ENCODE measurements at places on chromosomes 11 and 22.

GRCh38 chr11:57459164-57460021 lies 935 bp upstream of the RTN4RL2 start:
- no peak for DNase-seq

DNA sequence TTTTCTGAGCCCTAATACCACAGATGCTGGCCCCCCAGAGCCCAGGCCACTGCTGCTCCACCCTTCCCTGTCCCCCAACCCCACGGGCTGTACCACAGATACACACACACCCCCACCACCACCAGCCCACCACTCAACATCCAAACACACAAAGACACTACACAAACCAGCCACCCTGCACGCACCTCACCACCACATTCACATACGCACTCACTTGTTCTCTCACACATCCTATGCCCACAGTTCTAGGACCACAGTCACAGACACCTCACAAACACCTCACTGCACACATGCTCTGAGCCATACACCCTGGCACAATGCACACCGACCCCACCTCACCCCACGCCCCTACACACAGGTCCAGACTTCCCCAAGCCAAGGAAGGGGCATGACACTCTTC lies 22.5 kb upstream of the OAF start:
- DNase-seq = no peak

DNA sequence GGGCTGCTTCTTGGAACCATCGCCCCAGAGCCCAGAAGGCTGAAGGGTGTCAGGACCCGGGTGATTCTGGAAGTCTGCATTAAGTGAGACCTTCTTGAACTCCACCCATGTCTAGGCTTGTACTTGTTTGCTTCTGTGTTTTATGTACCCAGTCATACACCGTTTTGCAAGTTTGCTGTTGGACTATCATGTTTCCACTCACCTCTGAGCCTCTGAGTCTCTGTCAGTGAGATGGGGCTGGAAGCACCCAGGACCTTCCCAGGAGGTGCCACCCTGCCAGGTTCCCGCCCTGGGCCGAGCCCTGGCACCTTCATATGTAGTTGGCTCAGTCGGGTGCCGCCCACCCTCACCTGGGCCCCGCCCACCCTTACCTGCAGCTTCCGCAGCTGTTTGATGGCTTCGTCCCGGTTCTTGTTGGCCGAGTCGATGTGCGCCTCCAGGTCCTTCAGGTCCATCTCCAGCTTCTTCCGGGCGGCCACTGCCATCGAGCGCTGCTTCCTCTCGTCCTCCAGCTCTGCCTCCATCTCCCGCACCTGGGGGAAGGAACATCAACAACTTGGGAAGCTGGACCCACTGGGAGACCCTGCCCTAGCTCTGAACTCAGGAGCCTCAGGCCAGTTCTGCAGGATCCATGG lies 35.1 kb downstream of the APOL1 start:
- no peak for DNase-seq

- no peak for DNase-seq
Measured at GRCh38 chr11:10298342-10298741, 4.3 kb upstream of the SBF2 start.

GRCh38 chr11:102469196-102469821 lies 16.7 kb upstream of the TMEM123 start:
- DNase-seq = no peak

DNA sequence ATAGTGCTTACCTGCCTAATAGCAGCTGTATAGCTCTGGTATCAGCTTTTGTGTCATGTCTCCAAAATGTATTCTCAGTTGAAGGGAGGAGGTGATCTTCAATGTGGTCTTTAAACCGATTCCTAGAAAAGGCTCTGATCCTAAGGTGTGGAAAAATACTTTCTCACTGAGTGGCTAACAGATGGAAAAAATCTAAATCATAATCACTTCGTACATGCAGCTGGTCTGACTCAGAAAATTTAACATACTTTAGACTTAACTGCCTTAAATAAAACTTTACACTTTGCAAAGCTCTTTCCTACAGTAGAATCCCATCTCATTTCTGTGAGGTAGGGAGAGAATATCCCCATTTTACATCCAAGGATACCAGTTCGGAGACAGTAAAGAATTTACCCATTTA lies 38.0 kb downstream of the C2CD3 start:
- no peak for DNase-seq

DNA sequence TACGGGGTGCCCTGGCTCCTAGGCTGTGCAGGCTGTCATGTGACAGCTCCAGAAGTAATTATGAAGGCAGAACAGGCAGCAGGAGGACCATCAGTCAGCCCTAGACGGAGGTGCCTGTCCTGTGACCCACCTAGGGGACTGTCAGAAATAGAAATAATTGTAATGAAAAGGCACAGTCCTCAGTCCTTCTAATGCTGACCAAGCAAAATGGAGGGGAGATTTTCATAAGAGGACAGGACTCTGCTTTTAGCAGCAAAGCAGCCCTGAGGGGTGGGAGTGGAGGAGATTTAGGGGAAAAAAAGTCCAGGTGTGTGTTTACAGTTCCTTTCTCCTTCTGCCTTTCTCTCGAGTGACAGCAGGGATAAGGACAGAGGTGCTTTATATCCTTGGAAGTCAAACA lies 108.3 kb upstream of the KIRREL3 start:
- no peak for DNase-seq

GRCh38 chr11:113873236-113873626 lies 2.1 kb downstream of the USP28 start:
- no peak for DNase-seq

GRCh38 chr11:77407613-77408012 lies 66.3 kb downstream of the PAK1 start:
- DNase-seq = no peak

GRCh38 chr11:1548221-1549070 lies 23.6 kb downstream of the DUSP8 start:
- no peak for DNase-seq

DNA sequence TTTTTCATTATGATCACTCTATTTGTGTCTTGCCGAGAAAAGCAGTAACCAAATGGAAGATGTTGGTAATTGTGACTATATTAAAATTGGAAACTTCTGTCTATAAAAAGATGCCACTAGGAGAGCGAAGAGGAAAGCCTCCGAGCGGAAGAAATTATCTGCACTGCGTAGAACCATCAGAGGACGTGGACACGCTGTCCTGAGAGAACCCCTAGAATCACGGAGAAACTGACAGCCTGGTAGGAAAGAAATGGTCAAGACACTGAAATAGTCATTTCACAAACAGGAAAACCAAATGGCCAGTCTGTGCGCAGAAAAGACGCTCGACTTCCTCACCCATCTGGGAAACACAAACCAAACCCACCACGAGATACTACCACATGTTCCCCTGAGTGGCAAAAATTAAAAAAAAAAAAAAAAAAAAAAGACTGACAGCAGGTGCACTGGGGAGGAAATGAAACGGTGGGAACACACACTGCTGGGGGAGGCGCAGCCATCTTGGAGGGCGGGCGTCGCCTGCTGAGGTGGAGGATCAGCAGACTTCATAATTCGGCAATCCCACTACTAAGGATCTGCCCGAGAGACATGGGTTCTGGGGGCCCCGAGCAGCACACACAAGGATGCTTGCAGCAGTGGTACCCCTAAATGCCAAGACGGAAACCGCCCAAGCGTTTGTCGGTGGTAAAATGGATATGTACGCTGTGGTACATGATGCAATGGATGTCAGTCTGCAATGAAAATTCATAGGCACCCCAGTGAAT lies 21.3 kb downstream of the IFITM10 start:
- no peak for DNase-seq

DNA sequence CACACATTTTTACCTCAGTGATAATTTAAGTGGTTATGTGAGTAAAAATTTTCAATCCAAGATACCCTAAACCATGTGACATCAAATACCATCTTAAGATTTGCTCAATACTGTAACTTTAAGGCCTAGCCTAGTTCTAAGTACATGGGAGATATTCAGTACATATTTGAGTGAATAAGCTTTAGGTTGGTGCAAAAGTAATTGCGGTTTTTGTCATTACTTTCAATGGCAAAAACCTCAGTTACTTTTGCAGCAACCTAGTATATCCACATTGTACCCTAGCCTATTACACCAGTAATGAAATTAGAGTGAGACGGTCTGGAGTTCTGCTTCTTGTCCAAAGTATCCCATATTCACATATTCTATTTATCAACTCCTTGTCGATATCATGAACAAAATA lies 700.1 kb downstream of the LRRC4C start:
- no peak for DNase-seq

DNA sequence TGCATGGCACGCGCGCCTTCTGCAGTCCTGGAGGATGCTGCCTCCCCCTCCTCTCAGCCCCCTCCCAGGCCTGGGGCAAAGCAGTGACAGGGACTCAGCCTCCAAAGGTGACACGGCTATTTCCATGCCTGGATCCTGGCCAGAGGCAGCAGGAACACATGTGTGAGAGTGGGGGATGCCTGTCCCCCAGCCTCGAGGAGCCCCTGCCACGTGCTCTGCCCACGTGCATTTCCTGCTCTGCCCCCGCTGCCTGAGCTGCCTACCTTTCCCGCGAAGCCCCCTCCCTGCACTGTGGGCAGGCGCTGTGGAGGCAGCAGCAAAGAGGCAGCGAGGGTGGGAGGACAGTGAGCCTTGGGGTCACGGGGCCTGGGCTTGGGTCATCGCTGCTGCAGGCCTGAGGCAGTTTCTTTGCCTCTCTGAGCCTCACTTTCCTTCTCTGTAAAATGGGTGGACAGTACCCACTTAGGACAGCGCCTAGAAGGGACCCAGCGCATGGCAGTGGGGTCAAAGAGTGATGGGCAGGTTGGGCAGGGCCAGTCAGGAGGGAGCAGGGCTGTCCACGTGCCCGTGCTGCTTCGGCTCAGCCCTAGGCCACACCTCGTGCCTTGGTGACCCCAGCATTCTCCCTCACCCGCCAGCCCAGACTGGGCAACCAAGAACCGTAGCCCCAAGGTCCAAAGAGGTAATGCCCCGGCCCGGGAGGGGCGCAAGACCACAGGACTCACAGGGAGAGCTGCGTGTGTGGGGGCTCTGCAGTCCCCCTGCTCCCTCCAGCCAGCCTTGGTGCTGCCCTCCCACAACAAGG lies 48.6 kb downstream of the FLRT1 start:
- DNase-seq = no peak

GRCh38 chr11:72759468-72759985 lies 7.3 kb upstream of the ARAP1 start:
- DNase-seq = no peak

DNA sequence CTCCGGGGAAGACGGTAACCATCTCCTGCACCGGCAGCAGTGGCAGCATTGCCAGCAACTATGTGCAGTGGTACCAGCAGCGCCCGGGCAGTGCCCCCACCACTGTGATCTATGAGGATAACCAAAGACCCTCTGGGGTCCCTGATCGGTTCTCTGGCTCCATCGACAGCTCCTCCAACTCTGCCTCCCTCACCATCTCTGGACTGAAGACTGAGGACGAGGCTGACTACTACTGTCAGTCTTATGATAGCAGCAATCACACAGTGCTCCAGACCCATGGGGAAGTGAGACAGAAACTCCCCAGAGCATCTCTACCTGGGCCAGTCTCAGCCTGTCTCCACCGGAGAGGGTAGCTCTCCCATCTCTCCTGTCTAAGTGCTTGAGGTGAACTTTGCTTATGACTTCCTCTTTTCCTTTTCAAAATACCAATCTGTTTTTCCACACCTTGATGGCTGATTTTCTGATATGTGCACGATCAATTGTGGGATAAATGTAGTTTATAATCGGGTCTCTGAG lies 48.5 kb upstream of the VPREB1 start:
- no peak for DNase-seq

- no peak for DNase-seq
Measured at GRCh38 chr11:10683429-10683828, 10.1 kb downstream of the IRAG1 start.

DNA sequence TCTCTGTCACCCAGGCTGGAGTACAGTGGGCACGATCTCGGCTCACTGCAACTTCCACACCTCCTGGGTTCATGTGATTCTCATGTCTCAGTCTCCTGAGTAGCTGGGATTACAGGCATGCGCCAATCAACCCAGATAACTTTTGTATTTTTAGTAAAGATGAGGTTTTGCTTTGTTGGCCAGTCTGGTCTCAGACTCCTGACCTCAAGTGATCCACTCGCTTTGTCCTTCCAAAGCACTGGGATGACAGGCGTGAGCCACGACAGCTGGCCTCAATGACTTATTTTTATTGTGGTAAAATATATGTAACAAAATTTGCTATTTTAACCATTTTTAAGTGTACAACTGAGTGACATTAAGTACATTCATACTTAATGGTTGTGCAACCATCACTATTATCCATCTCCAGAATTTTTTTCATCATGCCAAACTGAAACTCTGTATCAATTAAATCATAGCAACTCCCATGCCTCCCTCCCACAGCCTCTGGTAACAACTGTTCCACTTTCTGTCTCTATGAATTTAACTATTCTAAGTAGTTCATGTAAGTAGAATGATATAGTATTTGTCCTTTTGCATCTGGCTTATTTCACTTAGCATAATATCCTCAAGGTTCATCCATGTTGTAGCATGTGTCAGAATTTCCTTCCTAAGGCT lies 50.7 kb upstream of the CWF19L2 start:
- no peak for DNase-seq

- DNase-seq = no peak
Measured at GRCh38 chr11:14378171-14378570, 19.2 kb upstream of the RRAS2 start.
